ENCODE measurements at places on chromosomes 13 and 19.

- DNase-seq = no peak
Measured at GRCh38 chr13:62767473-62767872, 1351.8 kb upstream of the PCDH20 start.

- DNase-seq = no peak
Measured at GRCh38 chr19:41921577-41922576, 6.4 kb downstream of the ERFL start.

DNA sequence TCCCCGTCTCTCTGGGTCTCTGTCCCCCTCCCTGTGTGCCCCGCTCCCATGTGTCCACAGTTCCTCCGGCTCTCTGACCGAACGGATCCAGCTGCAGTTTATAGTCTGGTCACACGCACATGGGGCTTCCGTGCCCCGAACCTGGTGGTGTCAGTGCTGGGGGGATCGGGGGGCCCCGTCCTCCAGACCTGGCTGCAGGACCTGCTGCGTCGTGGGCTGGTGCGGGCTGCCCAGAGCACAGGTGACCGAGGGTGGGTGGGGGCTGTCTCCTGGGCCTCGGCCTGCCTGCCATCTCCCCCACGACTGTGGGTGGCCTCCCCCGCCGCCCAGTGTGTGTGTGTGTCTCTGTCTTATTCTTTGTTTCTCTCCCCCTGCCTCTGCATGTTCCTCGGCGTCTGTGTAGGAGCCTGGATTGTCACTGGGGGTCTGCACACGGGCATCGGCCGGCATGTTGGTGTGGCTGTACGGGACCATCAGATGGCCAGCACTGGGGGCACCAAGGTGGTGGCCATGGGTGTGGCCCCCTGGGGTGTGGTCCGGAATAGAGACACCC lies 10.3 kb downstream of the TRPM4 start:
- no peak for DNase-seq

DNA sequence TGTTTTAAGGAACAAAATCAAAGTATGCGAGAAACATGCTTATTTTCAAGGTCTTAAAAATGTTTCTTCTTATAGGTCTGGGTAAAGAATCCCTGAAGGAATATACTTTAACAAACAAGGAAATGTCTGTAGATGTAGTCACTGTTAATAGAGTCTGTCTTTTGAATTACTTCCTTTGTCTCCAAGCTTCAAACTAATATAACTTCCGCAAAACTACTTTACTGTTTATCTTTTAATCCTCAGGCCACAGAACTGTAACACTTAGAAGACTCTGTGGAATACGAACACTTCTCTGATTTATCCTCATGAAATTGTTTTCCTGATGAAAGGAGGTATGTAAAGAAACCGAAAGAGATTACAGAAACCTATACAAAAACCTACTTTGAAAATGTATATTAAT lies 316.0 kb downstream of the PCDH9 start:
- DNase-seq = no peak

DNA sequence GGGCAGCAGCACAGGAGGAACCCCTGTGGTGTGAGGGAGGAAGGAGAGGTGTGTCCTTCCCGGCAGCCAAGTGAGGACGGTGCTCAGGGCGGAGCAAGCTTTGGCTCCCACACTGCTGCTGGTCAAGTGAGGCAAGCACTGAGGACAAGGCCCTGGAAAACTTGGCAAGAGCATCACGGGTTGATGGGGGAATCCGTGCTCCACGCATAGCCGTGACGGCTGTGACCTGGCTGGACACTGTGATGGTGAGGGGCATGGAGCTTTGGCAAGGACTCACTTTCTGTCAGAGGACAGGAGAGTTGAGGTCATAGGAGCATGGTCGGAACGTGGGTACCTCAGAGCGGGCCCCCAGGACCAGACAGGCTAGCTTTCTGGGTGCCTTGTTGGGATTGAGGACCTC lies 29.0 kb upstream of the SLC15A1 start:
- no peak for DNase-seq

- DNase-seq = no peak
Measured at GRCh38 chr13:99760456-99760855, 211.1 kb downstream of the ZIC5 start.

DNA sequence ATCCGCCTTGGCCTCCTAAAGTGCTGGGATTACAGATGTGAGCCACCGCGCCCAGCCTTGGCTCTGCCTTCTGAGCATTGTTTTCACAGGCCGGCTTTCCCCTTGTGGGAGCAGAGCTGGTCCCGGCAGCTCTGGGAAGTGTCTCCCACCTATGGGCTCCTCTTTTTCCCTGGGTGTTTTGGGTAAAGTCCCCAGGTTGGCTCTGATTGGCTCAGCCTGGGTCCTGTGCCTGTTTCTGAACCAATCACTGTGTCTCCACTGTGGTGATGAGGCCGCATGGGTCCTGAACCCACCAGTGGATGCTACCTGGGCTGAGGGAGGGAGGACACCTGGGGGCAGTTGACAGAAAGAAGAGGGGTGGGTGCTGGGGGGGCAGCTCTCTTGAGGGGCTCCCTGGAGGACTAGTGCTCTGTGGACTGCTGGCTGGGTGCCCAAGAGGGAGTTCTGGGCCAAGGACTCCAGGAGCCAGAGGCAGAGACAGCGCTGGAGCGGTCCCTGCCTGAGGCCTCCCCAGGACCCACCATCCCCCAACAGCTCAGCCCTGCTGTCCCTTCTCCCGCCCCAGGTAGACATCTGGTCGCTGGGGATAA lies 19.6 kb upstream of the NCCRP1 start:
- no peak for DNase-seq

DNA sequence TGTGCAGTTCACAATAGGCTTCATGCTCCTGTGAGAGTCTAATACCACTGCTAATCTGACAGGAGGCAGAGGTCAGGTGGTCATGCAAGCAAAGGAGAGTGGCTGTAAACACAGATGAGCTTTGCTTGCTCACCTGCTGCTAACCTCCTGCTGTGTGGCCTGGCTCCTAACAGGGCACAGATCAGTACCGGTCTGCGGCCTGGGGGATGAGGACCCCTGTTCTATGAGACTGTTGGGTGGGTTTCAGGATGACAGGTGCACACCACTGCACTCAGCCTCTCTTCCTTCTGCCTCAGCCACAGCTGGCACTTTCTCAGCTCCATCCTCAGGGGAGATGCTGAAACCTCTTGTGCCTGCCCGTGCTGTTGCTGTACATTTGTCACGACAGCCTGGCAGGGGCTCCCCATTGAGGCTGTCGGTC lies 9.7 kb downstream of the CLEC4G start:
- no peak for DNase-seq

DNA sequence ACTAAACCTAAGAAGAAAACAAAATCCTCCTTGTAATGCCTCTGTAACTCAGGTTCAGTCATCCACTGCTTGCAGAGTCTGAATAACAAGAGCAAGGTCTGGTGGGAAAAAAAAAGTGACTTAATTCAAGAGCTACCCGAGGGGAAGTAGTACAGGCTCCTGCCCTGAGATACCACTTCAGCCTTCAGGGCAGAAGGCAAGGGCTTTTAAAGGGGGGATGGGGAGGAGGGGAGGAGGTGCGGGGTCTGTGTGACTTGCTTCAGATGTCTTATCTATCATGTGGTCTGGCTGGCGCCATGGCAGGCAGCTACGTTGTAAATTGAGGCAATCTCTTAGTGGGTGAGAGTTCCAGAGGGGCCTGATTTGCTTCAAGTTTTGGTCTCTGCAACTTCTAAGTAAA lies 66.7 kb downstream of the LRRC63 start:
- DNase-seq = no peak

GRCh38 chr13:98143601-98144026 lies 720 bp downstream of the FARP1 start:
- no peak for DNase-seq

- DNase-seq = peak; percentile 80
Measured at GRCh38 chr19:13840305-13841085, 36.4 kb upstream of the NANOS3 start.

GRCh38 chr19:49554701-49555181 lies 25.6 kb downstream of the NOSIP start:
- peak; percentile 67 for DNase-seq

- DNase-seq = no peak
Measured at GRCh38 chr13:22925881-22926747, 254.7 kb upstream of the SGCG start.

DNA sequence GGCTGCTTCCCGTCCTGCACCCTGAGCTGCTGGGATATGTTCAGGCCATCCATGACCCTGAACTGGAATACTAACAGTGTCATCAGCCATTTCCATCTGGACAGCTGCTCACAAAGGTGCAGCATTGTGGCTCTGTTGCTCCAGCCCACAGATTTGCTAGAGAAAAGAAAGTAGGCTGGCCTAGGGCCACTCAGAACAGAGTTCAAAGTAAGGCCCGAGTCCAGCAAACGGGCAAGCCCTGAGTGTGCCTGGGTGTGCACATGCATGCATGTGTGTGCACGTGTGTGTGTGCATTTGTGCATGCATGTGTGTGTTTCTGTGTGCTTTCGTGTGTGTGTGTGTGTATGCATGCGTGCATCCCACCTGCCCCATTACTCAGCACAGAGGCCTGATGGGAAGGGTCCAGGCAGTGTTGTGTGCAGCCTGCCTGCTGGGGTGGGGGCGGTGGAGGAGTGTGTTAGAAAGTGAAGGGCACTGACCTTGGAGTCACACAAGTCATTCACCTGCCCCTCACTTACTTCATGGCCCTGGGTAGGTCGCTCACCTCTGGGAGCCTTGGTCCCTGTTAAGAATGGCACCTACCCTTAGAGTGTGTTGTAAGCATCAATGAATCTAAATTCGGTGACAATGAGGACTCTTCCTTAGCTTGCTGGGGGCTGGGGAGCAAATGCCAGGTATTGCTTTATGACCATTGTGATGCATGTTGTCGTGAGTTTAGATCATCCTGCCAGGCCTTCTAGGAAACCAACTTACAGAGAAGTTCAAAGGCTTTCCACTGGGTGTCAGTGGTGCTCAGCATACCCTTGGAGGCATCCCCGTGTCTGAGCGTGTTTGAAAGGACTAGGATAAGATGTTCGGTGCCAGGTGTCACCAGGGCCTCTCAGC lies 53.2 kb downstream of the GPR12 start:
- no peak for DNase-seq

DNA sequence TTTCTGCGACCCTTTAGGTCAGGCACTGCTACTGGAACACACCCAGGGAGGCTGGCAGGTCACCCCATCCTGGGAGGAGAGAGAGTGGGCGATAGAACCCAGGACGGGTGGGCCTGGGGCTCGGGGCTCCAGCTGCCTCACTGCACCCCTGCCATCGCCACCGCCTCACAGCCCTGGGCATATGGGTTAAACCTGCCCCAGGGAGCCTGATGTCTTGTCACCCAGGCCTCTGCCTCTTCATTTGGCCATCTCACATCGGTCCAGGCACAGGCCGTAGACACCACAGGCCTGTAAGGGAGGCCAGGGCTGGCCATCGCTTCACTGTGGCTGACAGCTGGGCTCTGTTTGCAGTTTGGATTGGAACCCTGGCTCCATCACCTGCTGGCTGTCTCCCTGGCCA lies 10.2 kb downstream of the PRPF31 start:
- no peak for DNase-seq

DNA sequence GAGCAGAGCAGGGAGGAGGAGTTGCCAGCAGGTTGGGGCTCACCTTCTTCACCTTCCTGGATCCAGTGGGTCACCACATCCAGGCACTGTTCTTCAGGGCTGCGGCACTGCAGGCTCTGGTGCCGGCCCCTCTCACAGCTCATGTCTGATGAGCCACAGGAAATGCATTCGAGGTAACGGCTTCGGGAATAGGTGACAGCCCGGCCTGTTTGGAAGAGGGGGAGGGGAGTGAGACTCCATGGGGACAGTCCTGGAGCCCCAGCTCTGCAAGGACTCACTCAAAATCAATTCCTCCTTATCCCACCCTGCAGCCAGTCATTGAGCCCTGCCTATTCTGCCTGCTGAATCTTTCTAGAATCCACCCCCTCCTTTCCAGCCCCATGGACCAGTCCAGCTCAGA lies 13.5 kb downstream of the PLAUR start:
- no peak for DNase-seq

- DNase-seq = peak; percentile 86
Measured at GRCh38 chr19:53196777-53197396, 3.7 kb upstream of the ZNF665 start.

DNA sequence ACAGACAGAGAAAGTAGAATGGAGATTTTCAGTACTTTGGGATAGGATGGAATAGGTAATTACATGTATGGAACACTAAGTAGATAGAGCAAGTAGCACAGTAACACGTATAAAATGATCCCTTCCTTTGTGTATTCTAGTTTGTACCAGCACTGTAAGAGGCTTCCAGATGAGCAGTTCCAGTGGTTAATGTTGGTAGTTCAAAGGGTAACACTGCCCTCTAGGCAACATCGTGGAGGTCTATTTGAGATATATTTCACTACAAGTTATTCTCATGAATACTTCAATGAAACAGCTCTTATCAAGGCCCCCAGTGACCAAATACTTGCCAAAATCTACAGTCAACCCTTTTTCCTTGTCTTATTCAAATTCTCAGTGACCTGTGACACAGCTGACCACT lies 13.5 kb upstream of the ZNF563 start:
- DNase-seq = no peak

DNA sequence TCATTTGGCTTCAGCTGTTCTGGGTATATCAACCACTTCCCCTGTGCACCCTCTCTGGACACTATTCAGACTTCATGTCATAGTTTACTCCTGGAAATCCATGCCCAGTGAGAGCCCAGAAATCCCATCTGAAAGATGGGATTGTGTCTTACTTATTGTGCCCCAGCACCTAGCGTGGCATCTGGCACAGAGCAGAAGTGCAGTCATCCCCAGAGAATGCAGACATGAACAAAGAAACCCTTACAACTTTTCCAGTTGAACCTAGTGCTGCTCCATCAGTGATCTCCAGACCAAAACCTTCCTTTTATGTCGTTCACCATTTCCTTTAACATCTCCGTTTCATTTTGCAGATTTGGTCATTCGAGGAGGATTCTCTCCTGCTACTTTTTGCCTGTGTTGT lies 60.6 kb downstream of the MBNL2 start:
- DNase-seq = no peak

- no peak for DNase-seq
Measured at GRCh38 chr19:35944556-35944955, 8.4 kb downstream of the LRFN3 start.

- no peak for DNase-seq
Measured at GRCh38 chr19:3785938-3786824, at the start of gene MATK. TSS of gene MATK (minus strand) at chr19:3786381. CDS start at chr19:3785135, 1,246 bp downstream.

GRCh38 chr19:46791944-46792343 lies 3.5 kb upstream of the SLC1A5 start:
- DNase-seq = no peak

GRCh38 chr13:100608906-100609305 lies 20.3 kb upstream of the GGACT start:
- no peak for DNase-seq

Measured in stimulated activated effector memory CD8-positive, alpha-beta T cell treated with anti-CD3 and anti-CD28 coated beads, Interleukin-12 subunit alpha, Interleukin-12 subunit beta, amount 100 ng/mL, for 72 hours (primary cell).